ENCODE measurements at places on chromosomes 2 and 18.

GRCh38 chr2:69260666-69261065, 126.4 kb downstream of the GFPT1 start:
- DNase-seq: no peak

GRCh38 chr2:181586569-181587081, 70.3 kb downstream of the CERKL start:
- DNase-seq: no peak

- no peak for DNase-seq
Observed at GRCh38 chr2:29611850-29612249, 309.5 kb downstream of the ALK start.

- no peak for DNase-seq
Observed at GRCh38 chr2:157784823-157785175, 91.3 kb downstream of the ACVR1 start.

GRCh38 chr2:190362894-190363293, 19.5 kb downstream of the INPP1 start:
- no peak for DNase-seq

Measured in type B pancreatic cell (in vitro differentiated cells).